ENCODE measurements at places on chromosomes 3 and 15.

DNA sequence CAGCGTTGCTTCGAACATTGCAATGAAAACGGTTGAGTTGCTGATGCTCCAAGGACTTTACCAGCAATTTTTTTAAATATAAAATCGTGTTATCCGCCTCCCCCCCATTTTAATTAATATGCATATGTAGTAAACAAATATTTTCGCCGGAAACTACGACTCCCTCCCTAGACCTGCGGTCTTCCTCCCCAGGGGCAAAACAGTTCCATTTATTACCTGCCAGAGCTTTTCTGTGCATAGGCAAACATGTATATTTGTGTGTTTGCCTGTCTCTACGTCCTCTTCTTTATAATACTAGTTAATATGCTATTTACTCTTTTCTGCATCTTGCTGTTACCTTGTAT lies 593 bp upstream of the RSL24D1 start:
- DNase-seq, result no peak

DNA sequence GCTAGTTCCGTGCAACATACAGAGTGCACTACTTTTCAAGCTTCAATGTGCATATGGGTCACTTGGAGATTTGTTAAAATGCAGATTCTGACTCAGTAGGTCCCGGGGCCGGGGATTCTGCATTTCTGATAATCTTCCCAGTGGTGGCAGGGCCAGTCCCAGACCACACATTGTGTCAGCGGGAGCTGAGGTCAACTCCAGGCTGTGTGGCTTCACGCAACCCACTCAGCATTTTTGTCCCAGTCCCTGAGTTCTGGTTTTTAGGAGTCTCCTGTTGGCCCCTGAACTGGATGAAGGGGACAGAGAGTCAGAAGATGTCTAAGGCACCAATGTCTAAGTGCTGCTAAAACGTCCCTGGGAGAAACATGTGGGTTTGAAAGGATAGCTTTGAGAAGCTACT lies 26.1 kb upstream of the CCDC174 start:
- DNase-seq, result no peak

DNA sequence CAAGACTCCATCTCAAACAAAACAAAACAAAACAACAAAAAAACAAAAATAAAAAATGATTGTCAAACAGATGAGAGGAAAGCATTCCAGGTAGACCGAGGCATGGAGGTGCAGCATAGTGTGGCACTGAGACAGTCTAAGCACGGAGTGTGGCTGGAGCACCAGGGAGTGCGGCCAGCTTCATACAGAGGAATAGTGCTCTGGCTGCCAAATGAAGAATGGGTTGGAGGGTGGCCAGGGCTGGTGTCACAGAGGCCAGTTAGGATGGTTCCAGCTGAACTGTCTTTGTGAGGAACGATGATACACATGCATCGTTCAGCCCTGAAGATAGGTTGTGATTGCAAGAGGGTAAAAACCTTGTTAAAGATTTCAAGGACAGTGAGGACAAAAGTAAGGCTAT lies 28.3 kb downstream of the MITF start:
- no peak for DNase-seq

GRCh38 chr15:31489281-31489680 lies 162.6 kb downstream of the KLF13 start:
- DNase-seq, result no peak

DNA sequence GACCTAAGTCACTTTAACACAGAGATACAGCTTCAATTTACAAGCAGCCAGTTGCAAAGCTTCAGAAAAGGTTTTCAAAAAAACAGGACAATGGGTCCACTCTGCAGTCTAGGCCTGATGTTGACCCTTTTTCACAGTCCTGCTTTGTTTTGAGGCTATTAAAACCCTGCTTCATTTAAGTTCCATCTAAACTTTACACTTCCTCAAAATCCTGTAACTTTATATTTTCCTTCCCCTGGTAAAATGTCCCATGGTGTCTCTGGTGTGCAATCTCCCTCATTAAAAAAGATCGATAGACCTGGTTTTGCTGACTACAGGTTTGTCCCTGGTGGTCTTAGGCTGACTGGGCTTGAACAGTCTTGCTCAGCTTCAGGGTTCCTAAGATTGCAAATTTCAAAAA lies 5.1 kb upstream of the RPL14 start:
- DNase-seq, result no peak

DNA sequence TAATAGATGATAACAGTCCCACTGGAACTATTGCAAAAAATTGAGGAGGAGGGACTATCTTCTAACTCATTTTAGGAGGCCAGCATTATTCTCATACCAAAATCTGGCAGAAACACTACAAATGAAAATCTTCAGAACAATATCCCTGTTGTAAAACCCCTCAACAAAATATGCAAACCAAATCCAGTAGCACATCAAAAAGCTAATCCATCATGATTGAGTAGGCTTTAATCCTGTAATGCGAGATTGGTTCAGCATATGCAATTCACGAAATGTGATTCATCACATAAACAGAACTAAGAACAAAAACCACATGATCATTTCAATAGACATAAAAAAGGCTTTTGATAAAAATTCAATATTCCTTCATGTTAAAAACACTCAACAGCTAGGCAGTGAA lies 23.9 kb upstream of the PLSCR2 start:
- no peak for DNase-seq

DNA sequence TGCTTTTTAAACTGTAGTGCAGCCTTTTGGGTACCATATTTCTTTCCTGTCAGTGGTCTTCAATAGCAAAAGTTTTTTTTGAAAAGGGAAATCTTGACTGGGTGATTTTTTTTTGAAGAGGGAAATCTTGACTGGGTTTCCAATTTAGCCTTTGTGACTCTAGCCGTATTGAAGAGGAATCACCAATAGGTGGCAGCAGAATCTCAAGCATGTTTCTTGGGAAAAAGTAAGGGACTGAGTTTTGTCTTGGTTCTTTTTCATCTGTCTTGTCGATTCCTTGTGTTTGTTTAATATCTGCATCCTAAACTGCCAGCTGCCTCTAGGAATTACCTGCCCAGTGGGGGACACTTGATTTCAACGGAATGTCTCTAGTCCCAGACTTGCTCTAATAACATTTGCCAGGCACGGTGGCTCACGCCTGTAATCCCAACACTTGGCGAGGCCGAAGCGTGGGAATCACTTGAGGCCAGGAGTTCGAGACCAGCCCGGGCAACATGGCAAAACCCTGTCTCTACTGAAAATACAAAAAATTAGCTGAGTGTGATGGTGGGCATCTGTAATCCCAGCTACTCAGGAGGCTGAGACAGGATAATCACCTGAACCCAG lies 89.2 kb downstream of the RBPMS2 start:
- DNase-seq, result peak; percentile 80

DNA sequence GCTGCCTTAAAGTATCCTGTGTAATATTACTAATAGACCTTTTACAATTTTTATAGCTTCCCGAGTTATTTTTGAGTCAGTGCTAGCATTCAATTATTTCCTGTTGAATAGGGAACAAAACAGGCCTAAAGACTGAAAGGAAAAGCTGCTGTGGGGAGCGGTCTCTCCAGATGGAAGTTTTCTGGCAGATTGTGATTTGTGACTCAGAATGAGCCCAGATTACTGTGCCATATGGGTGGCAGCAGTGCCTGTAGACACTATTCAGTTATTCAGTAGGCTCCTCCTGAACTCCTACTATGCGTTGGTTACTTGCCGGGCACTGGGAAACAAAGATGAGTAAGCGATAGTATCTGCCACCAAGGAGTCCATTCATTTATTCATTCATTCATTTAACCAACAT lies 211.8 kb downstream of the CHST2 start:
- DNase-seq, result no peak

- DNase-seq, result no peak
These were observed 354.2 kb upstream of the TBL1XR1 start for GRCh38 chr3:177551431-177551836.

DNA sequence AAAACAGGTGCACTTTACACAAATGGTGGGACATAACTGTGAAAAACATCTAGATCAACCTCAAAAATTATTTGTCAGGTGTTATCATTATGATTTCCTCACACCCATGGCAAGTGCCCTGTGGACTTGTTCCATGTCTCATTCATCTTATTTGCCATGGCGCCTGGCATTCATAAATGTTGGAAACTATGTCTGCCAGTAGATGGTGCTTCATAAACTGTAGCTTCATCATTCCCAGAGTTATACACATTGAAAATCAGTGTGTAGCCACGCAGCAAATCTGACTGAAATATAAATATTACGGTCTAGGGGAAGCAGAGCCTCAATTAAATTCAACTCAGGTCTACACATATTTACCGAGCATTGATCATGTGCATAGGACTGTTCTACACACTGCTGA lies 90.7 kb downstream of the IMPG2 start:
- DNase-seq, result no peak

- no peak for DNase-seq
These were observed 32.6 kb downstream of the CCNB2 start for GRCh38 chr15:59137566-59137965.

DNA sequence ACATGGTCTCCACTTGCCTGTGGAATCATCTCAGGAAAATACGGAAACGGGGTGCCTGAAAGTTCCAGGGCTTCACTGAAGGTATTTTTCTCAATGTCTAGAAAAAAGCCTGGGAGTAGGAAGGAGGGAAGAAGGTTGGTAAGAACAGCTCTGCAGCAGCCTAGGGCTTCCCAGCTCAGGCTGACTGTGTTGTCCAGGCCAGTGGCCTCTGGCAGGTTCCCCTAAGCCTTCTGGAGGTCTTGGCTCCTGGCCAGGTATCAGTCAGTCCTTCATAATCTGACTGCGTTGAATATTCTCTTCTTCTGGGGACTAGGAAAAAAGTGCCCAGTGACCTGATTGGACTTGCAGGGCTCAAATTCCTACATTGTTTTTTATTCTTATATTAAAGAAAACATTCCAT lies 38.6 kb downstream of the SSR3 start:
- DNase-seq, result no peak

GRCh38 chr3:184186184-184186901 lies at the start of gene ABCF3:
Gene ABCF3 (plus strand): TSS chr3:184186199. CDS start chr3:184186208, 9 bp downstream.
- peak; percentile 60 for DNase-seq

GRCh38 chr3:72227486-72228070 lies 442.6 kb upstream of the PROK2 start:
- peak; percentile 30 for DNase-seq

Data from hematopoietic multipotent progenitor cell treated with erythropoietin and hydrocortisone succinate and interleukin-3 and kit ligand, for 4 days (in vitro differentiated cells).